Smooth muscle cell of the pulmonary artery (primary cell): ENCODE measurements at places on chromosomes 12 and 14. TPM values are rescaled to one million over a fixed set of nuclear protein-coding genes. Genes with fewer than 3 reads are reported as not detected.

KANSL2 gene
- 28.3 and 33.4 TPM in 2 replicates for total RNA-seq

SYT1 gene
- 2.0 and 25.2 TPM in 2 replicates for total RNA-seq

OVCH1 gene
- 0.07 and 0.13 TPM in 2 replicates for total RNA-seq

WNT1 gene
- not detected in 2 replicates for total RNA-seq

C3AR1 gene
- 0.07 and 0.17 TPM in 2 replicates for total RNA-seq

FOXA1 gene
- not detected in 2 replicates for total RNA-seq

SSPN gene
- total RNA-seq = 13.3 and 30.8 TPM in 2 replicates

DNAL1 gene
- total RNA-seq = 8.4 and 11.0 TPM in 2 replicates

LGR5 gene
- 0.03 and 2.2 TPM in 2 replicates for total RNA-seq
